NCI-H446 (cell line): ENCODE measurements at places on chromosomes 5 and 9.

GRCh38 chr5:167304834-167305469 lies 986.5 kb upstream of the WWC1 start:
- no peak for DNase-seq

DNA sequence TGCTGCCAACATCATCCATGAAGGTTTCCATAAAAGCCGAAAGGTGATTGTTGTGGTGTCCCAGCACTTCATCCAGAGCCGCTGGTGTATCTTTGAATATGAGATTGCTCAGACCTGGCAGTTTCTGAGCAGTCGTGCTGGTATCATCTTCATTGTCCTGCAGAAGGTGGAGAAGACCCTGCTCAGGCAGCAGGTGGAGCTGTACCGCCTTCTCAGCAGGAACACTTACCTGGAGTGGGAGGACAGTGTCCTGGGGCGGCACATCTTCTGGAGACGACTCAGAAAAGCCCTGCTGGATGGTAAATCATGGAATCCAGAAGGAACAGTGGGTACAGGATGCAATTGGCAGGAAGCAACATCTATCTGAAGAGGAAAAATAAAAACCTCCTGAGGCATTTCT lies 10.1 kb downstream of the TLR4 start:
- DNase-seq, result no peak

DNA sequence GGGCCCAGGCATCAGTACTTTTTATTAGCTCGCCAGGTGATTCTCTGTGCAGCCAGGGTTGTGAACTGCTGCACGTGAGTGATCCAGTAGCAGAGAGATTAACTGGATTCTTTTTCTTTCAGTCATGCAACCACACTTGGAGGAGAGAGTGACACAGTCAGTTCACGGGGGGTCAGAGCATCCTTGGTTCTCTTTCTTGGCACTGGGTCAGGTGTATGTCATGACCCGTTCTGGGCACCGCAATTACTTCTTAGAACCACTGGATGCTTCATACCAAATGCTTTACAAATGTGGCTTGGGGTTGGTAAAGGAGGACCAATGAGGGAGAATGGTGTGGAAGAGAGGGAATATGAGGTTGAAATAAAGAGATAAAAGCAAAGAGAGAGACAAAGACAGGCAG lies 368.7 kb downstream of the MLLT3 start:
- DNase-seq, result no peak

DNA sequence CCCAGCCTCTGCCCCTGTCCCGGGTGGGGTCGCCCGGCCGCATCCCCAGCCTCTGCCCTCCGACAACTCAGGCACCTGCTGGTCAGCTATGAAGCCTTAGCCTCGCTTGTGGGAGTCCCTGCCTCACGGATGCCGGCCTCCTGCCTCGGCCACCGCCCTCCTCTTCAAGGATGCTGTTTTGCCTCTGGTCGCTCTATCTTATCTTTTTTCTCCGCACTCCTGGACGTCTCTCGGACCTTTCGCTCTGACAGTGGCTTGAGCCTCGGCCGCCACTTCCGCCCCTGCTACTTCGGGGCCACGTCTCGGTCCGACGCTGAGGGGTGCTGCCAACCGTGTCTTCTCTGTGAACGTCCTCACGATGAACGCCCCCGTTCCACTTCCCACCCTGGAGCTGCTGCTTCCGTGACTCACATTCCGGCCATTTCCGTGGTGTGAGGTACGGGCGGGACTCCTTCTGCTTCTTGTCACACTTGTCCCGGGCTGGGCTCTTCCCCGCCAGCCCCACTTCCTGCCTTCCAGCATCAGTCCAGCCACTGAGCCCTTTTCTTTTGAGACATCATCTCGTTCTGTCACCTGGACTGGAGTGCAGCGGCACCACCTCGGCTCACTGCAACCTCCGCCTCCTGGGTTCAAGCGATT lies 26.3 kb downstream of the SLC9A3 start:
- no peak for DNase-seq

DNA sequence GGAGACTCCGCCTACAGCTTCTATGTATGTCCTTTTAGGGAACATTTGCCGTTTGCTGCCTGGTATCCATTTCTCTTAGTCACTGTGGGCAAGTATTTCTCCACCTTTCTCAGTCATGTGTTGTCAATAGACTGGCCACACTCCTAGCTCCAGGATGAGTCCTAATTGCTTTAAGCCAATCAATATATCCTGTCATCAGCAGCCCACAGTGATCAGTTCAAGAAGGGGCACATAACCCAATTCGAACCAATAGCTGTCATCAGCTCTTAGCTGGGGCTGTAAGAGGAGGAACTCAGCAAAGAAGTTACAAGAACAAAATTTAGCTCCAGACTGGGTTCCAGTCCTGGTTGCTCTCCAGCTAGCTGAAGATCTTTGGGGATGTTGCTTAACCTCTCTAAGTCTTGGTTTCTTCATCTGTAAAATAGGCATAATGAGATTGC lies 70.7 kb upstream of the MAN2A1 start:
- no peak for DNase-seq

- DNase-seq, result no peak
Observed at GRCh38 chr5:136819526-136820302, 454.4 kb upstream of the TRPC7 start.

GRCh38 chr9:136527131-136527530 lies 18.7 kb downstream of the NOTCH1 start:
- DNase-seq, result no peak

- DNase-seq, result no peak
Observed at GRCh38 chr9:20065046-20065445, 276.2 kb upstream of the SLC24A2 start.

DNA sequence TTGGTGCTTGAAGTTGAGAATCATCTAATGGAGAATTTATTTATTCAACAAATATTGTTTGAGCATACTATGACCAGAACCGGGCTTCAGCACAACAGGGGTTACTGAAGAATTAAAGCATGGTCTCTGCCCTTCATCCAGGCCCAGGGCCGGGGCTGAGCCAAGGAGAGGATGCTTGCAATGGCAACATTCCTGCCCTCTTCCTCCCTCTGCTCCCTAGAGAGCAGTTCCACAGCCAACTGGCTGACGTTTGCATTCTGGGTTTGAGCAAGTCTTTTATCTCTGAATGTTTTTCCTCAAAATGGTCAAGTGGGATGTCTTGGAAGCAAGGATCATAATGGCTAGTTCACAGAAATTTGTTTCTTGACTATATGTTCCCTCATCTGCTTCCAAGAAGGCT lies 80.7 kb downstream of the GLDC start:
- no peak for DNase-seq

DNA sequence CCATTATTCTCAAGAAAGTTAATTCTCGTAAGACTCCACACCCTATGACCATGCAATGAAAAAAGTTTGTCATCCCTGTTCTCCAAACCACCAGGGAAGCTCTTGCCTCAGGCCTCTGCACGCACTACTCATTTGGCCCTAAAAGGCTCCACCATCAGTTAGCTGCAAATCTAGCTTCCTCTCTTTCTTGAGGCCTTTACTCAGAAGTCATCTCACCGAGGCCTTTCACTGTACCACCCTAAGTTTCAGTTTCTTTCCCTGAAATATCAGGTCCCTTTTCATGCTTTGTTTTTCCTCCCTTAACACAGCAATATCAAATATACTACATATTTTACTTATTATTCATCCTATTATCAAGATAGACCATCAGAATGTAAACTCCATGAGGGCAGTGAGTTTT lies 39.1 kb downstream of the OXCT1 start:
- no peak for DNase-seq

GRCh38 chr5:65084795-65085515 lies 316.2 kb downstream of the CWC27 start:
- DNase-seq, result no peak

- DNase-seq, result no peak
Observed at GRCh38 chr5:136590581-136590980, 225.2 kb upstream of the TRPC7 start.

GRCh38 chr9:95457769-95458168 lies 59.0 kb downstream of the PTCH1 start:
- DNase-seq, result no peak

GRCh38 chr5:982377-983237 lies 26.0 kb upstream of the NKD2 start:
- no peak for DNase-seq

DNA sequence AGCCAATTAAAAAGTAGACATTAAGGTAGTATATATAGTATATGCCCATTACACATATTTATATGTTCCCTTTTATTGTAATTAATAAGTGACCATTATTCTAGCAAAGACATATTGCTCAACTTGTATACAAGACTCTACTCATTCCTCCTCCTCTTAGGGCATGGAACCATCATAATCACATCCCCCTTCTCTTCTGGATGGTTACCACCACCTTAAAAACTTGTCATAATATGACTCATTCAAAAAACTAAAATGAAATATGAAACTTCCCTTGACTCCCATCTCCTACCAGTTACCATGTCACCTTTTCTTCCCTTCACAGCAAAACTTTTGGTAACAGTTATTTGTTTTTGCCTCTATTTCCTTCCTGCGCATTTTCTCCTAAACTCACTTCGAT lies 438.7 kb downstream of the KDM4C start:
- no peak for DNase-seq

GRCh38 chr9:125233678-125234077 lies 7.5 kb downstream of the HSPA5 start:
- DNase-seq, result no peak

- DNase-seq, result no peak
Observed at GRCh38 chr9:113563826-113564497, 100.4 kb downstream of the RGS3 start.

DNA sequence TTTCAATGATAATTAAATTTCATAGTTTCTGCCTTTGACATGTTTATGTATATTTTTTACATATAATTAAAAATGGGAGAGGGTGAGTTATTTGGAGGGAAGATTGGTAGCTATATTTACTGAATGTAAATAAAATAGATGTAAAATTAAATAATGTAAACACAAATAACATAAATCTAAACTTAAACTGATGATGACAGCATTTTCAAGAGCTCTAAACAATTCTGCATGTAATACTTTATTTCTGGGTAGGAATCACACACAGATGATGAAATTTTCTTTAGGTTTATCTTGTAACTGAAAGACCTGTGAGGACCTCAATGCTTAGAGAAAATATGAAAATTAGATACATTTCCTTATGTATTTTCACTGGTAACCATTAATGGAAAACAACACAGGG lies 42.2 kb upstream of the RIOK2 start:
- no peak for DNase-seq

DNA sequence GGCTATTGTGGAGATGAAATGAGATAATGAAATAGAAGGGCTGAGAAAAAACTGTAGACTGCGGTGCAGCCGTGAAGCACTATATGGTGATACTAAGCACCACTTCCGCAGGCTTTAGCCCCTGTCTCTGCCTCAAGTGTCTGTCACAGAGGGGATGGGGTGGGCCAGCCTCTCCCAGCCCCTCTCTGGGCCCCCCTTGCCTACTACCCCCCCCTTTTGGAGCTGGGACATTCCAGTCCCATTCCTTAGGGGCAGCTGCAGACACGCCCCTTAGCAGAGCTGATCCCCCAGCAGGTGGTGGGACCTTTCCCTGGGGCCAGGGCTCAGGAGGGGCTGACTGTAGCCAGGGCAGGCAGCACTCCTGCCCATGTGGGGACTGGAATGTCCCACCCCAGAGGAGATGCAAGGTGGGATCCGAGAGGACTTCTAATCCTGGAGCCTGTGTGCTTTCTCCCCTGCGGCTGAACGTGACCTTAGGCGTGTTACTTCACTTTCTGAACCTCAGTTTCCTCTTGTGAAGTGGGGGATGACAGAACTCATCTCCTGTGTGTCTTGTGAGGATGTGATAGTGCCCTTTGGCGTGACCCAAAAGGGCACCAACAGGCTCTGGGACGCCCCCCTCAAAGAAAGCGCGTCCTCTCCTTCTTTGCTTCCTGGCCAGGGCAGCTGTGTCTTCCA lies 1.9 kb downstream of the N4BP3 start:
- DNase-seq, result no peak

DNA sequence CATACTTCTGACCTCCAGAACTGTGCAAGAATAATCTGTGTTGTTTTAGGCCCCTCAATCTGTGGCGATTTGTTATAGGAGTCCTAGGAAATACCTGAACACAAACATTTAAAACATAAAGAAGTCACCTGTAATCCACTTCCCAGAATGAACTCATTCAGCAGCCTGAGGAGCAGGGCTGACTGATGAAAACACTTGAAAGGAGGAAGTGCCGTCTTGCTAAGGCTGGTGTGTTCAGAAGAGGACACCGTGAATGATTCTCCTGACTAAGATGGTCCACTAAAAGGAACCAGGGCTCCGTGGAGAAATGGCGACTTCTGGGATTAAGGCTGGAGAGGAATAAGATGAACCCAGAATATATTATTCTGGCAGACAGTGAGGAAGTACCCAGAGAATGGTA lies 18.7 kb upstream of the MARCHF6 start:
- DNase-seq, result no peak

DNA sequence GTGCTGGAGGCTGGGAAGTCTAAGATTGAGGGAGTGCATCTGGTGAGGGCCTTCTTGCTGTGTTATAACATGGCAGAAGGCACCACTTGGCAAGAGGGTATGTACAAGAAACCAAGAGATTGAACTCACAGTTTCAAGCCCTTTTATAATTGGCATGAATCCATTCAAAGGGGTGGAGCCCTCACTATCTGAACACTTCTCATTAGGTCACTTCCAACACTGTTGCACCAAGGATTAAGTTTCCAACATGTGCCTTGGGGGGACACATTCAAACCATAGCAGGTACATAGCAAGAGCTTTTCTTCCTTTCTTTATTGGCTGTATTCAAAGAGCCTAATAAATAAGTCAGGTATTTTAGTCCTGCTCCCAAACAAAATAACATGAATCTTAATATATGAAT lies 62.7 kb downstream of the PRELID2 start:
- DNase-seq, result no peak

DNA sequence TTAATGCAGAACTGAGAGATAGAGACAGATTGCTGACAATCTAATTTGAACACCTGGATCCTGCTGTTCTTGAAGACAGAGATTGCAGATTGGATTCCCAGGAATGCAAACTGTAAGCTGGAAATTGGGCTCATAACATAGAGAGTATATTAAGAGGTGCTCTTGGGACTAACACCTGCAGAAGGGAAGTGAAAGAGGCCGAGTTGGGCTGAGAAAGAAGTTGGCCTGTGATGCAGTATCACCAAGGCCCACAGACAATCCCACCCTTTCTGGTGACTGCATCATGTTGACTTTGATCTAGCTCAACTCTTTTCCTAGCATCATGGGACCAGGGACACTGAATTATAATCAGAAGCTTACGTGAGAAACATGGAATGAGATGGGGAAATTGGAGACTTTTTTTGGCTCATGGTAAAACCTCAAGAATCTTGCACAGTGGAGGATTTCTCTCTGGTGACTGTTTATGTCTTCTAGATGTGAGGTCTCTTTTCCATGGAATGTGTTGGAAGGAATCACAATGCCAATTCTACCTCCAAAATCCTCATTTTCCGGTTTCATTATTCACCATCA lies 36.5 kb upstream of the NUDT12 start:
- no peak for DNase-seq

GRCh38 chr5:135106610-135107471 lies 72.8 kb upstream of the PITX1 start:
- DNase-seq, result no peak
